ENCODE measurements at places on chromosomes 3 and 15. TPM values are rescaled to one million over a fixed set of nuclear protein-coding genes. Genes with fewer than 3 reads are reported as not detected.

DNA sequence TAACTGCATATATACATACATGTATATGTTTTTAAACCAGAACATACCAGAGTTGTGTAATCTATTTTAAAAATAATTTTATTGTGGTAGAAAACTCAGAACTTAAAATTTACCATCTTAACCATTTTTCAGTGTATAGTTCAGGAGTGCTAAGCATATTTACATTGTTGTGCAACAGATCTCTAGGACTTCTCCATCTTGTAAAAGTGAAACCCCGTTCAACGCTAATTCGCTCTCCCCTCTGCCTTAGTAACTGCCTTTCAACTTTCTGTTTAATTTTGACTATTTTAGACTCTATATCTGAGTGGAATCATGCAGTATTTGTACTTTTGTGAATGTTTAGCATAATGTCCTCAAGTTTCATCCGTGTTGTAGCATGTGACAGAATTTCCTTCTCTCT, 51.8 kb upstream of the SSR3 start:
- no peak for DNase-seq

- DNase-seq, result no peak
Measured at GRCh38 chr3:72383883-72384282, 464.4 kb downstream of the SHQ1 start.

- no peak for DNase-seq
Measured at GRCh38 chr15:35834866-35835265, 288.9 kb upstream of the DPH6 start.

DNA sequence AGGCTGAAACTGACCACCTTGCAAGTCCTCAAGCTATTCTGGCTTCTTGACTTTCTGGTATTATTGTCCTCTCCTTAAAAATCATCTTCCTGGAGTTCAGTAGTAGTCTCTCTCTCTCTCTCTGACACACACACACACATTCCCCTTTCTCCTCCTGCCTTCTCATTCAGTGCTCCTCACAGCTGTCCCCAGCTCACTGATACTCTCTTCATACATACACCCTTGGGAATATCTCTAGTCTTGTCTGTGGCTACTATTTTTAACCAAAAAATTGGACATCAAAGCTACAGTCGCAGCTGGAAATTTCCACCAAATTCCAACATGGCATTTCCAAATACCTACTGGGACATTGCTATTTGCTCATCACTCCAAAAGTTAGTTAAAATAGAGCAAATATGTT, 178.9 kb downstream of the ECT2 start:
- DNase-seq, result no peak

DNA sequence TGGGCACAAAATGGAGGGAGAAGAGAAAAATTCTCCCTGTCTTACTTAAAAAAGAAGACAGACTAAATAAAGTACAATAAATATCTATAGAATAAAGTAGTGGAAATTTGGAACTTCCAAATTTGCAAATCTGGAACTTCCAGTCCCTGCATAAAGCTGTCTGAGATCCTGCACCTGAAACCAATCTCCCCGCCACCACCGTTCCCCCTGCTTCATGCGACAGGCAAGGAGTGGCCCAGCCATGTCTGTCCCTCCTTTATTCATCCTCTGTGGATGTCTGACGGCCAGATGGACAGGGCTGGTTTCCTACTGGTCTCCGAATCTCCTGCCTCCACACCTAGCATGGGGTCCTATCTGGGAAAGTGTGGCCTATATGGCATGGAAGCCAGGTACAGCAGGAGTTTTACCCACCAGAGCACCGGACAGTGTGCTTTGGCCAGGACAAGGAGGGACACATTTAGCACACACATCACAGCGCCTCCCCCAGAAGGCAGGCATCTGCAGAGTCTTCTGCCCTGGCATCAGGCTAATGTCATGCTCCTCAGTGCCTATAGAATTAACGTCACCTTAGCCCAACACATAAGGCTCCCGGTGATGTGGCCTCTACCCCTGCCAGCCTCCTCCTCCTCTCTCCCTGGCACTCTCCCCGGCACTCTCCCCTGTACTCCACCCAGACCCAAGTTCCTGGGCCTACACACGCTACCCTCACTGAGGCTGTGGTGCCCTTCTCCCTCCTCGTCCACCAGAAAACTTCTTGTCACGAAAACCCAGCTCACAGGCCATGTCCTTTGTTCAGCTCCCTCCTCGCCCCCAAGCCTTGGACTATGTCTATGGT, 170.8 kb downstream of the XXYLT1 start:
- DNase-seq, result no peak

GRCh38 chr3:100753846-100754245, 44.6 kb downstream of the TFG start:
- no peak for DNase-seq

DNA sequence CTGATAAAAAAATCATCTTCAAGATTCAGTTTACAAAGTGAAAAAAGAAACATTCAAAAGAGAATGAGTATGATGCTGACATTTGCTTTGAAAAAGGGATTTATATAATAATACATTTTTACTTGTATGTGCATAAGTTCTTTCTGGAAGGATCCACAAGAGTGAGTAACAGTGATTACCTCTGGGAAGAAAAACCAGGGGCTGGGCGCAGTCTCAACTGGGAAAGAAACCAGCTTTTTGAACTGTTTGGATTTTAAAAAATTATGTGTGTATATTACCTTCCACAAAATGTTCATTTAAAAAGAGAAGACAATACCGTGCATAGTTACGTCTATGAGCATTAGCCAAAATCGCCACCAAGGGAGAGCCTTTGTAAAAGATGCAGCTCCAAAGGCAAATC, 1.3 kb downstream of the CLEC3B start:
- DNase-seq, result no peak

Gene GABRR3
- not detected for total RNA-seq

- no peak for DNase-seq
Measured at GRCh38 chr3:59754456-59755129, 704.8 kb upstream of the CFAP20DC start.
